ENCODE measurements at places on chromosomes 13 and 19. TPM values are rescaled to one million over a fixed set of nuclear protein-coding genes. Genes with fewer than 3 reads are reported as not detected.

The CD37 gene
- total RNA-seq: 8.5 TPM

The ZNF358 gene
- total RNA-seq: 139 TPM

GRCh38 chr13:75935805-75936204 is 299.7 kb downstream of the LMO7 start:
- DNase-seq: no peak

- DNase-seq: no peak
These were observed 218.0 kb downstream of the RGCC start for GRCh38 chr13:41675306-41675705.

The ZNF541 gene
- total RNA-seq: not detected

The CEACAM7 gene
- total RNA-seq: not detected

DNA sequence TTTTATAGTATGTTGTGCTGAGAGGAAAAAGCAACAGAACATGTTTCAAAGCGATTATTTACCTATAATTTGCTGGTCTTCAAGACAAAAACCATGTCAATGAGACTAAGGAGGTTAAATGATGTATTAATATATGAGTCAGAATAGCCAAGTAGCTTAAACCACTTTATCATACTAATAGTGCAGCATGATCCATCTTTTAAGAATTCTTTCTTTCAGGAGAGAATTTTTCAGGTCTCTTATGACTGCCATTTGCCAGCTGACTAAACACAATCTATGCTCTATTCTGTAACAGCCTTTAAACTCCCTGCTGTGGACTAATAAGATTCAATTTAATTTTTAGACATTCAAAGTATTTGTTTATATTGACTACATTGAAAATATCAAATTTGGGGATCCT is 93.7 kb downstream of the TRPC4 start:
- DNase-seq: no peak

DNA sequence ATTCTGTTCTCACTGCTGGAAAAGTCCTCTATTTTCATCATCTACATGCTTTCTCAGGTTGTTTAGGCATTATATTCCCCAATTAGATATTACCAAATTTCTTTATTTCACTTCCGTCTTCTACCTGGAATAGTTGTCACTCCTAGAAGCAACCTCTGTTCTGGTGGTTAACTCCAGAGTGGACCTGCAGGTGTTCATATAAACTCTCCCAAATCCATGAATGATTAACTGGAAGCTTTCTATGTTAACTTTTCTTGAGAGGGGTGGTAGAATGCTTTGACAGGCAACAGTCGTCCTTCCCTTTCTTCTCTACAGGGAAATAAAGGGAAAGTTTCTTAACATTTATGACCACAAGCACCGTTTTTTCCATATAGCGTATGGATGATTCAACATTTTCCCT is 48.4 kb upstream of the UFM1 start:
- no peak for DNase-seq

The EHD2 gene
- total RNA-seq: 33.1 TPM

- DNase-seq: no peak
These were observed 116.4 kb downstream of the STK24 start for GRCh38 chr13:98460516-98460915.

The IGFL2 gene
- not detected for total RNA-seq

The KIR2DL4 gene
- total RNA-seq: not detected

DNA sequence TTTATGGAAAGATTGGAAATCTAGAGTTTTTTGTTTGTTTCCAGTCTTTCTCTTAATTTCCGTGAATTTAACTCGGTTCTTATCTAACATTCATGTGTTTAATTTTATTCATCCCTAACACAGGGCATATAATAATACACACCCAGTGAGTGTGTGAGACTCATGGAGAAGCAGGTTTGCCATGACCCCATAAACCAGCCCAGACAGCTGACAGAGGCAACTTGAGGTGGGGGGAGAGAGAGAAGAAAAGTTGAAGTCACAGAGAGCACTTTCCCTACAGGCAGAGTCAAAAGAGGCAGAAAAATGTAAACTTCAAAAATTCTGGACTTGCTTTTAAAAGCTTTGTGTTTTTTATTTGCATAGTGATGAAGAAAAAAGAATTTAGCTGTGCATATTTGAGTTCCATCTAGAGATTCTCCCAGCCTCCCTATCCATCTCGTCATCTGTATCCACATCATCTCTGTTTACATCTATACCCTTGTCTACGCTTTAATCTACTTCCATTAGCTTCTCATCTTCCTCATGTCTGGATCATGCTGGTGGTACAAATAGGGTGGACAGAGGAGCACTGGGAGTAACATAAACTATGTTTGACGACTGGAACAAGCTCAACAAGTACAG is 60.2 kb downstream of the THSD1 start:
- no peak for DNase-seq

The KLK4 gene
- not detected for total RNA-seq

The LYPD5 gene
- total RNA-seq: not detected

DNA sequence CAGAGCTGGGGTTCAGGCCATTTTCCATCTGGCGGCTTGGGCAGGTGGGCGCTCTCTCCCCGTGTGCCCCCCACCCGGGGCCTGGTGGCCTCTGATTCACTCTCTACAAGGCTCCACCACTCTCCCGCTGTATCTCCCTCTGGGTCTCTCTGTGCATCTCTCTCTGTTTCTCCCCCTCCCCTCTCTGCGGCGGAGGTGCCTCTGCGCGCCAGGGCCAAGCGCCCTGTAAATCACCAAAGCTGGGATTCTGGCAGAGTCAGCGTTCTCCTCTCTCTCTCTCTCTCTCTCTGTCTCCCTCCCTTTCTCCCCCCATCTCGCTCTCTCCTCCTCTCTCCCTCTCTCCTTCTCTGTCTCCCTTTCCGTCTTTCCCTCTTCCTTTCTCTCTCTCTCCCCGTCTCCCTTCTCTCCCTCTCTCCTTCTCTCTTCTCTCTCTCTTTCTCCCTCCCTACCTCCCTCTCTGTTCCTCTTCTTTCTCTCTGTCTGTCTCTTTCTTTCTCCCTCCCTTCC is 3.9 kb downstream of the NFIC start:
- no peak for DNase-seq

The GPR12 gene
- total RNA-seq: not detected

GRCh38 chr13:29810145-29810742 is 40.2 kb downstream of the UBL3 start:
- no peak for DNase-seq

The NTN5 gene
- total RNA-seq: not detected

GRCh38 chr13:24253520-24254145 is 55.7 kb upstream of the C1QTNF9 start:
- no peak for DNase-seq

The ZBTB32 gene
- total RNA-seq: not detected

- no peak for DNase-seq
These were observed 15.1 kb downstream of the ZNF442 start for GRCh38 chr19:12350185-12350889.

- no peak for DNase-seq
These were observed 675.3 kb downstream of the DIAPH3 start for GRCh38 chr13:59488436-59488835.

The ZNF616 gene
- total RNA-seq: 5.3 TPM

The IGFL1 gene
- total RNA-seq: not detected

DNA sequence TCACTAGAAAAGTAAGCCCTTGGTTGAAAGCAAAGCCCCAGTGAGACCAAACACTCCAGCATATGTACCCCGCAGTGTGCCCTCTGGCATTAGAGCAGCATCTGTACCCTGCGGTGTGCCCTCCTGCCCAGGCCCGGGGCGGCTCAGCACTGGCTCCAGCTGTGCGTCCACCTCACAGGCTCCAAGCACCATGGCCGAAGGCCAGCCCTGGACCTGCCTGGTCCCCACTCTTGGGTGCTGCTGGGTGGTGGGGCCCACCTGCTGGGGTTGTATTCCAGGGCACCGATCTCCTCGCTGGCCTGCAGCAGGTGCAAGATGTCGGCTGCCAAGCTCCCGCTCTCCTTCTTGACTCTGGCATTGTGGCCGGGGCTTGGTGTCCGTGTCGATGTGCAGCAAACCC is 230.2 kb downstream of the TUBA3C start:
- no peak for DNase-seq

DNA sequence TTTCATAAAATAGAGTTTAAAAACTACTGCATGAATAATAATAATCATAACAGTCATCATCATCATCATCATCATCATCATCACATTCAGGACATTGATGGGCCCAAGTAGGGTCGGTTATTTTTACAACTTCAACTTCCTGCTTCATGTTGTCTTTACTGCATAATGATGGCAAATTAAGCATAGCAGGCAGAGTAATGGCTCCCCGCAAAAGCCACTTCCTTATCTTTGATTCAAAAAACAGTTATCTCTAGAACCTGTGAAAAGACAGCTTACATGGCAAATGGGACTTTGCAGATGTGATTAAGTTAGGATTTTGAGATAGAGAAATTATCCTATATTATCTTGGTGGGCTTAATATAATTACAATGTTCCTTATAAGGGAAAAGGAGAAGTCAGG is 792.9 kb downstream of the LIG4 start:
- no peak for DNase-seq

GRCh38 chr19:1457031-1457739 is 7.3 kb downstream of the APC2 start:
- DNase-seq: no peak

- peak; percentile 50 for DNase-seq
These were observed at the start of gene ICAM1 for GRCh38 chr19:10270616-10271394. Gene ICAM1 (plus strand): TSS chr19:10271120. CDS start chr19:10271160, 40 bp downstream.

GRCh38 chr13:114079601-114080536 is 52.6 kb downstream of the RASA3 start:
- peak; percentile 6 for DNase-seq

The PMIS2 gene
- total RNA-seq: not detected

- DNase-seq: no peak
These were observed 28.6 kb upstream of the EID2 start for GRCh38 chr19:39568604-39569003.

The CCNE1 gene
- total RNA-seq: 7.3 TPM

DNA sequence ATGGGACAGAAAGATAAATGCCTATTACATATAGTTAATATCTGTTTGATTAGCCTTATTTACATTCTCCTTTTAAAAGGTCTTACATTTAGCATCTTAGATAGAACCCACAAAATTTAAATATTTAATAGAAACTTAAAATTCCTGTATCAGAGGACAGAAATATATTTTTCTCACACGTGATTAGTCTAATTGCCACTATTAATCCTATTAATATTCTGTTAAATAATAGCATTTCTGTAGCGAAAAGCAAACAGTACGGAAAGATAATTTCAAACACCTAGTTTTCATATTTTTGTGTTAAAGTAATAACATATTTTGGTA is 380 bp upstream of the ZNF30 start:
- DNase-seq: no peak

- no peak for DNase-seq
These were observed 24.2 kb upstream of the TMEM255B start for GRCh38 chr13:113734826-113735125.

DNA sequence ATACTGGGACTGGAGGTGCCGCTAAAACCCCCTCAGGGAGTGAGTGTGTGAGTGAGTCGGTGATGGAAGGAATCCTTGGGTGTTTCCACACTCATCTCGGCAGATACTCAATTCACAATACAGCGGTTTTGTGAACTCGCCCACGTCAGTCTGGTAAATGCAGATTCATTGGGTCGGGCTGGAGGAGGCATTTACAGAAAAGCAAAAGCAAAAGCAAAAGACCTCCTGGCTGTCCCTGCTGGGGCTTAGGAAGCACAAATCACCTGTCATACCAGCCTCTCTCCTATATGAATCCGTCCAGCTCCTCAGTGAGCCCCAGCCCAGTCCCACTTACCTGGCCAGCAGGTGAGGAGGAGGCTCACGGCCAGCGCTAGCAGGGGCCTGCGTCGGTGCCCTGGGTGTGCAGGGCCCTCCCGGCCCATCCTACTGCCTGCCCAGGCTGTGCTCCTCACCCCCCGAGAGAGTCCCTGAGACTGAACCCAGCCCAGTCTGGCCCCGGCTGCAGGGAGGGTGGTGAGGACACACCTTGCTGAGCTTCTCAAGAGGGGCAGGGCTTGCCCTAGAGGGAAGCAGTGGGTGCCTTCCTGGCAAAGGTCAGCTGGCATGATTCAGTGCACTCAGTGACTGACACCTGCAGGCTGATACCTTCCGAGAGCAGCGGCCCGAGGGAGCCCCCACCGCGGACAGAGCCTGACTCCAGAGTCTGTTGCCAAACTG is at the start of gene MUC16:
Gene MUC16 (minus strand): TSS at position 475 of the 717 bp plus-strand sequence.
- no peak for DNase-seq

DNA sequence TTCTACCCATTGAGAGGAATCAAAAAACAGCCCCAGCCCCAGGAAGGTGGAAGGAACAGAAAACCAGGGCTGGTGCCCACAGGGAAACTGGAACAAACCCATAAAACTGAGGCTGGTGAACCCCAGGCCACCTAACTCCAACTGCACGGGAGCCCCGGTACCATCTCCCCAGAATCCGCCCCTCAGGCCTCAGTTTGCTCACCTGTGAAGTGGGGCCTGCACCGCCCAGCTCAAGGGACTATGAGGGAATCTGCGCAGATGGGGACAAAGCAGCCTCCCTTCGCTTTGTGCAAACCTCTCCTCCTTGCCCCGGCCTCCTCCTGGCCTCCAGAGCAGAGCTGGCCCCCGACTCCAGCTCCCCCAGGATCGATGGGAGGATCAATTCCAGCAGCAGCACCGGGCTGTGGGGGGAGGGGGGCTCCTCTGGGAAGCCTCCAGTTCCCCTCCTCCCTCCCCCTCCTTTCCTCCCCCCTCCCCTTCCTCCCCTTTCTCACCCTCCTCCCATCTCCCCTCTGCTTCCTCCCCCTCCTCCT is 9.1 kb upstream of the ONECUT3 start:
- no peak for DNase-seq

The GAPDHS gene
- not detected for total RNA-seq

The ZNF723 gene
- total RNA-seq: not detected

DNA sequence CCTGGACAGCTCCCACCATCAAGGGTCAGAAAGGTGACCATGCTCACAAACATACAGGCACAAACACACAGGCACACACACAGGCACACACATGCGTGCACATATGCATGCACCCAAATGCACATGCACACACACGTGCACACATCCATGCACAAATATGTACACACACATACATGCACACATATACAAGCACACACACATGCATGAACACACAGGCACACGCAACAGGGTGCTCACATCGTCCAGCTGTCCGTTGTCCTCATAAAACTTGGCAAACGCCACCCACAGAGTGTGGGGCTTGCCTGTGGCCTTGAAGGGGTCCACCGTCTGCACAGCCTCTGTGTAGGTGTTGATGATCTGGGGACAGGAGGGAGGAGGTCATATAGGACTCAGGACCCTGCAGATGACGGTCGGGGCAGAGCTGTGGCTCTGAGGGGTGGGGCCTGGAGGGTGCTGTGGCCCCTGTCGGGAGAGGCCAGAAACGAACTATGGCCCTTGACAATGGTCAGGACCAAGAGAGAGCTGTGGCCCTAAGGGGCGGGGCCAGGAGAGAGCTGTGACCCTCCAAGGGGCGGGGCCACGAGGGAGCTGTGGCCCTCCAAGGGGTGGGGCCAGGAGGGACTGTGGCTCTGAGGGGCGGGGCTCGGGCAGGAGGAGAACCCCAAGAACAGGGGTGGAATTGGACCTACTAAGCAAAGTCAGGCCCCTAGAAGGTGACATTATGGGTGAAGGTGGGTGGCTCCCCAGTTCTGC is 6.2 kb downstream of the XAB2 start:
- DNase-seq: no peak

DNA sequence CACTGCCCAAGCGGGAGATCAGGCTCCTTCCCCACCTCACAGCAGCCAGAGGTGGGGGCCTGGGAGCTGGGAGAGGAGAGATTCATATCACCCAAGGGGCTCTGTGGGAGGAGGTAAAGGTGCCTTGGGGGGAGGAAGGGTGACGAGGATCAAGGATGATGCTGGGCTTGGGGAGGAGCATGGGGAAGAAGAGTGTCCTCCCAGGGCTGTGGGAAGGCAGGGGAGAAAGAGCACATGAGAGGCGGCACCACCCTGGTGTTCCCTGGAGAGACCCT is 82.7 kb downstream of the ANKRD10 start:
- no peak for DNase-seq

The ZNF729 gene
- not detected for total RNA-seq
